IPS DF 6.9 (cell line): ENCODE measurements at places on chromosomes 1 and 21.

GRCh38 chr1:207923561-207923960 is 12.6 kb upstream of the CD34 start:
- no peak for DNase-seq

DNA sequence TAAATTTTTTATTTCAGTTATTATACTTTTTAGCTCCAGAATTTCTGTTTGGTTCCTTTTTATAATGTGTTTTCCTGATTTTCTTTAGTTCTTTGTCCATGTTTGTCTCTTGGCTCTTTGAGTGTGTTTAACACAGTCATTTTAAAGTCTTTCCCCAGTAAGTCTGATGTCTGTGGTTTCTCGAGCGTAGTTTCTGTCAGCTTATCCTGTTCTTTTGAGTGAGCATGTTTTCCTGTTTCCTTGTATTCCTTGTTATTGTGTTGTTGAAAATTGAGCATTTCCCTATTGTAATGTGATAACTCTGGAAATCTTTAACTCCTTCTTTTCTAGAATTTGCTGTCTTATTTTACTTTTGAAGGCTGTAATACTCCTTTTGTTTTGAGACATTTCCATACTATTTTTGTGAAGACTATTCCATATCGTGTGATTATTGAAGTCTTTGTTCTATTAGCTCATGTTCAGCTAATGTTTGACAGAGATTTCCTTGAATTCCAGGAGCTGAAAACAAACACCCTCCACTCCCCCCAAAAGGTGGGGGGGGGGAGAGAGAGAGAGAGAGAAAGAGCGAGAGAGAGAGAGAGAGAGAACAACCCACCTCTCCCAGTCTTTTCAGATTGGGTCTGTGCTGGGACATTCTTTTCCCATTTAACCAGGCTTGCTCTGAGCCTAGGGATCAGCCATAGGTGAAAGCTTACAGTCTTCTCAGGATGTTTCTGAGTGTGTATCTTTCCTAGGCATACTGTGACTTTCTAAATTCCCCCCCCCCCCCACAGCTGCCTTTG is 38.3 kb downstream of the SDCCAG8 start:
- no peak for DNase-seq

GRCh38 chr21:35886887-35887286 is 173.4 kb downstream of the SETD4 start:
- DNase-seq, result no peak

DNA sequence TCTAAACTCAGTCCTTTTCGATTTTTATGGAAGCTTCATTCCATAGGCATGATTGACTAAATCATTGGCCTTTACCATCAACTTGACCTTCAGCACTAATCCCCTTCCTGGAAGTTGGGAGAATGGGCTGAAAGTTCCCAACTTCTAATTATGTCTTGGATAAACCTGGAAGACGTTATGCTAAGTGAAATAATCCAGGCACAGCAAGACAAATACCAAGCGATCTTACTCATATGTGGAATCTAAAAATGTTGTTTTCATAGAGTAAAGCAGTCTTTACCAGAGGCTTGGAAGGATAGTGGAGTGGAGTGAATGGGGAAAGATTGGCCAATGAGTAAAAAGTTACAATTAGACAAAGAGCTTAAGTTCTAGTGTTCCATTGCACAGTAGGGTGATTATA is 1453.2 kb downstream of the PLA2G4A start:
- no peak for DNase-seq

GRCh38 chr1:55820501-55820900 is 605.3 kb upstream of the USP24 start:
- no peak for DNase-seq

- DNase-seq, result no peak
Measured at GRCh38 chr1:235030919-235031596, 97.6 kb downstream of the TOMM20 start.

DNA sequence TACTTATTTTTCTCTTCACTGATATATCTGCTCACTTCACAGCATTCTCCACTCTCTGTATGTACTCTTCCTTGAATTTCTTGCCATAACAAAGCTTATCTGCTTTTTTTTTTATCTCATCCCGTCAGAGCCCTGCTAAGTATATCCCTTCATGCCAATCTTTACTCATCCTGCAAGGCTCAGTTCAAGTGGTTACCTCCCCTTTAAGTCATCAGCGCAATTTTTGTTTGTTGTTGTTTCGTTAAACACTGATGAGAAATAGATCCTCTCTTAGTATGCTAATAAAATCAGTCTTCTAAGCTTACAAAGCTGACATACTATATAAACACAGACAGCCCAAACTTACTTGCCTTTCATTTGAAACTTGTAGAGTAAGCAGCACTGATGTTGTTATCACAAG is 17.8 kb downstream of the COL24A1 start:
- no peak for DNase-seq

- DNase-seq, result peak; percentile 70
Measured at GRCh38 chr1:20521960-20522861, 14.3 kb upstream of the MUL1 start.

GRCh38 chr21:41068967-41069642 is 98.9 kb upstream of the BACE2 start:
- DNase-seq, result peak; percentile 71

DNA sequence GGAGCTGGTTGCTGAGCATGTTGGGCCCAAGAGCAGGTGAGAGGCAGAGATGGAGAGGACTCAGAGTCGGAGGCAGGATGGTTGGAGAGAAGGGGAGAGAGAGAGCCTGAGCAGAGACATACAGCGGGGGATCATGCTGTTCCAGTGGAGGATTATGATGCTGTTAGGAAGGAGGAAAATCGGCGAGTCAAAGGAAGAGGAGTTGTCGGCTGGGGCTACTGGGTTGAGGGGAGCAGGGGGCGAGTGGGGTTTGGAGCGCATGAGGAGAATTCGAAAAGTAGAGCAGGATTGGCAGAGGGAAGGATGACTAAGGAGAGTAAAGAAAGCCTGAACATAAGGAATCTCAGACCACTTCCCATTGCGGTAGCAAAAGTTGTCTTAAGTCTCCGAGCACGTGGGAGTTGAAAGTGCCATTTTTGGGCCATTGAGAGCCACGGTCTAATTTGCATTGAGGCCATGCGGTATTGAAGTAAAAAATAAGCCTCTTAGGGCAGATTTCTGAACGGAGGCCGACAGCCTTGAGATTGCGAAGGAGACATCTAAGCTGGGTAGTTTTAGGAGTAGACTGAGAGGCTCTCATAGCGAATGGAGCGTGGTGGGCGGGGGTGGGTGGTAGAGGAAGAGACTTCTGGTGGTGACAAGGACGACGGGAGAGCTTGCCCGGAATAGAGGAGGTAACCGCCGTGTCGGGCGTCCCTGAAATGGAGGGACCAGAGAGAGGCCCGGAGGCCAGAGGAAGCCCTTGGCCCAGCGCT is 140.4 kb upstream of the ETV3 start:
- no peak for DNase-seq

DNA sequence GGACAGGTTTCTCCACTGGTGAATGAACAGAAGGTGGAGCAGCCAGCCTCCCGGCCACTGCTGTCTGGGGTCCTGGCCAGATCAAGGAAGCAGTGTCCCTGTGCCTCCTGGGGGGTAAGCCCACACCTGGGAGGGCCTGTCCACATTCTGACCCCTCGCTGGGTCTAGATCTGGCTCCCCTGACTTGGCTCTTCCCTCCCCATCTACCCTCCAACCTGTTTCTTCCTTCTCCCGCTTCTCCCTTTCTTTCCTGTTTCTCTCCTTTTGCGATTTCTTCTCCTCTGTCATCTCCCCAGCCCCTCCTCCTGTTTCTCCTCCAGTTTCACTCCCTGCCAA is 378 bp downstream of the RORC start:
- no peak for DNase-seq

- no peak for DNase-seq
Measured at GRCh38 chr1:21294266-21294989, 4.2 kb upstream of the ECE1 start.

DNA sequence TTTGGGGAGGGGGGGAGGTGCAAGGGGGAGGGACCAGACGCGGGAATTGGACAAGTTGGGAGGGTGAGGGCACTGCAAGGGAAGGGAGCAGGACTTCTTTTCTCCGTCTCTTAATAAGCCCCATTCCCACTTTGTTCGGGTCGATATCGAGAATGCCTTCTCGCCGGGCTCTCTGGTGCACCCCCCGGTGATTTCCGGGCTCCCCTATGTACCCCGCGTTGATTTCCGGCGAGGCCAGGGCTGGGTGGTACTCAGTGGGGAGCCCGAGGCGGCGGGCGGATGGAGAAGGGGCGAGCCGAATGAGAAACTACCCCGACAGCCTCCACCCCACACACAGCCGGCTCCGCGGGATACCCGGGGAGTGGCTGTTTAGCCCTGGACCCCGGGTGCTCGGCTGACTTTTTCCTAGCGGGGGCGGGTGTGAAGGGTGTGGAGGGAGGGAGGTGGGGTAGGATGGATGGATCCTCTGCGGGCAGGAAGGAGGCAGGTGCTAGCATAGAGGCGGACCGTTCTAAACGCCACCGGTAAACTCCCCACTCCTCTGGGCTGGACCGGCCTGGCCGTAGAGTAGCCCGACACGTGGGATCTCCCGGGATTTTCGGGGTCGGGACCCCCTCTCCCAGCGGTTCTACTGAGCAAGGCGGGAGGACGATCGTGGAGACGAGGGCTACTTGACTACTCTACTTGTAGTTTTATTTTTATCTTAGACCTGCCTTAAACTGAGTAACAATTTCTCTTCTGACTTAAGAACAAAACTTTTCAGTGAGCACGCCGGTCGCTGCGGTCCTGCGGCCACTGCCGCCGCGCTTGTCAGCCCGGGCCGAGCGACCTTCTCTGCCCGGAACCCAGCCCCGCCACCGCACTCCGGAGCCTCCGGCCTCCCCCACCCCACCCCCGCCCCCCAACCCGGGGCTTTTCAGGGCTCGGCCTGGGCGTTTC is 1.0 kb downstream of the RNF220 start:
- DNase-seq, result no peak

DNA sequence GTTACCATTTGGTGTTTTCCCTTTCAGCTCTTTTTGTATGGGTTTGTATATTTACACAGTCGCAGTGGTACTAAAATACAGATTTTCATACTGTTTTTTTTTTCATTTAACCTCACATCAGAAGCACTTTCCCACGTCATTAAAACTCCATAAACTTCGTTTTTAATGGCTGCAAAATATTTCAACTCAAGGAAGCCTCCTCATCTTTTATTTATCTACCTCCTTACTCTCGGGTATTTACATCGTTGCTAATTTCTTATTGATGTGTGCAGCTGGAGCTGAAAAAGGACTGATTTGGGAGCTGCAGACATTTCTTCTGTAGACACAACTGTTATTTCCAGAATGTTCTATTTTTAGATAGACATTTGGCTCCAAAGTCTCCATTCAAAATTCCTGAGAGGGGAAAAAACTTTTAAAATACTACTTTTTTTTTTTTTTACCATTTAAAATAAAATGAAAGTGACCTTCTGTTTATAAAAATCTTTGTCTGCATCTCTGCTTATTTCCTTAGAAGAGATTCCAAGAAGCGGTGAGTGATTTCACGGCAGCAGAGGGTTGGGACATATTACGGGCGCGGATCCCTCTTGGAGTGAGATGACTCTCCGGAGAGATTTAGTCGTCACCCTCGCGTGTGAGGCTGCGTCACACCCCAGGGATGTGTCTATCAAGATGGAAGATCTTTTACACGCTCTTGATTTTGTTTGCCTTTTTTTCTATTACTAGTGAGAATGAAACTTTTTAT is 10.1 kb downstream of the RUNX3 start:
- no peak for DNase-seq

- DNase-seq, result no peak
Measured at GRCh38 chr21:40792691-40793456, 54.1 kb downstream of the DSCAM start.

GRCh38 chr21:35150562-35151226 is 101.6 kb upstream of the RUNX1 start:
- DNase-seq, result no peak

DNA sequence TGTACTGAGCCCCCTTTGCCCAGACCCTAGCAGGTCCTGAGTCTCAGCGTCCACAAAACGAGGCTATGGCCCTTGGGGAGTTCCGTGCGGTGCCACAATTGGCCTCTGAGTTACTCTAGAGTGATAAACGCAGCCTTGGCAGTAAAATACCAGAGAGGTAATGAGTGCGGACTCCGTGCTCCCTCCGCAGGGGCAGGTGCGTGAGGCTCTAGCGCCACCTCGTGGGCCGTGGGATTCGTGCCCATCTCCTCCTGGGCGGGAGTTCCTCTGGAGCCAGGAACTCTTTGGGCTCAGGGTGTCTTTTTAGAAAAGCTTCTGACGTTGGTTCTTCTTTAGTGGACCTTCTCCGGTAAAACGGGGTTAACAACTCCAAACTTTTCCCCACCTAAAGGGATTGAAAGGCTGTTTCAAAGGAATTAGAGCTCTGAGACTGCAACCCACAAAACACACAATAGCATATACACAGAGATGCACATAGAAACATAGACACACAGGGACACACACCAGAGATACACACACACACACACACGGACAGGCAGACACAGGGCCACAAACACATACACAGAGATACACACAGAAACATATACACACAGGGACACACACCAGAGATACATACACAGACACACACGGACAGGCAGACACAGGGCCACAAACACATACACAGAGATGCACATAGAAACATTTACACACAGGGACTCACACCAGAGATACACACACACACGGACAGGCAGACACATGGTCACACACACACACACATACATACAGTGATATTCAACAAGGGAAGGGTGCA is 99.4 kb downstream of the KCNJ15 start:
- DNase-seq, result peak; percentile 79

GRCh38 chr1:180611016-180611930 is 20.5 kb upstream of the XPR1 start:
- DNase-seq, result no peak

GRCh38 chr1:201126832-201127754 is at the start of gene ASCL5:
Gene ASCL5 (minus strand): TSS chr1:201127184. CDS start chr1:201115372, 11,812 bp downstream.
- DNase-seq, result peak; percentile 29

GRCh38 chr1:11481019-11481418 is 2.1 kb downstream of the DISP3 start:
- no peak for DNase-seq

DNA sequence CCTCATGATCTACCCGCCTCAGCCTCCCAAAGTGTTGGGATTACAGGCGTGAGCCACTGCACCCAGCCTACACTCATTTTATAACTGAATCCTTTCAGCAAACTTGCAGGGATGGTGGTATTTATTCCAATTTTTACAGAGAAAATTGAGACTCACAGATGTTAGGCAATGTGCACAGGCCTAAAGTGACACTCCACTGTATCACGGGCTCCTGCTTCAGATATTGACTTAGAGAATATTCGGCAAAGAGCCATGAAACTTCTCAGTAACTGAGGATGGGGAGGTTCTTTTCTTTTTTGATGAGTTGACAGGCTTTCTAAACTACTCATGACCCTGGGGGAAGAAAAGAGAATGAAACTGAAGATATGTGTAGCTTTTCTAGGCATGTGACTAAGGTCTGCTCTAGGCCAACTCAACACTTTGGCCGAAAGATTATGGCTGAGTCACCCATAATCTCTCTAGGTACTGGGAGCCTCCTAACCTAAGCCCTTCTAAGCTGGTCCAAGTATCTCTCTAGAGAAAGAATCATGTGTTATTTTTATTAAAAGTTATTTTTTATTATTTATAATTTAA is 19.9 kb upstream of the PTCH2 start:
- DNase-seq, result no peak

DNA sequence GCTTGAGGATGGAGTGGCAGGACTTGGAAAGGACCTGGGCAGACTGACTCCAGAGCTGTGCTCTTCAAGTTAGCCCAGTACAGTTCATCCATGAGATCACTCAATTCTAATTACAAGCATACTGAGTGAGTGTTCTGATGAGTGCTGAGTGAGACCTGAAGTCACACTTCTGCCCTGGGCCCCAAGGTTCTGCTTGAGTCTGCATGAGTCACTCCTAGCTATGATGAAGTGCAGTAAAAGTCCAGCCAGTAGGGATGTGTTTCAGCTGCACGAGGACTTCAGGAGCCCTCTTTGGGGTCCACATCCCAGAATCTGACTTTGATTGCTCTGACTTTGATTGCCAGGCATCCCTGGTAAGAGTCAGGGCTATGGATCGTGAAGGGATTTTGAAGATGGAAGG is 35.8 kb downstream of the PLEKHA6 start:
- no peak for DNase-seq
